ENCODE measurements at places on chromosomes 12 and 14.
A peak's percentile ranks its signal among the peaks of the same experiment; 100 is the strongest.

DNA sequence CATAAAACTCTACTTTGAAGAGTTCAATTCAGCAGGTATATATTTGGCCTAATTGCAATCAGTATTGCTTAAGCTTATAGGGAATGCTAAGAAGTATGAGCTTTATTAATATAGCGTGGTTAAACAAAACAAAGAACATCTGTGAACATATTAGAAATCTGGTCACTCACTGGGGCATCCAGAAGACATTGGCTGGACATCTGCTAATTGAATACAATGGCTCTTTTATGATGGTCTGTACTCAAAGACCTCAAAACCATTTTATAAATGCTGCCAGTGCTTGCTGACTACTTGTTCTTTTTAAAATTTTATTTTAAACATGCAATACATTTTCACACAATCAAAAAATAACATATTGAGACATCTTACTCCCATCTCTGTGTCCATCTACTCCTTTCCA, 173.0 kb downstream of the STXBP6 start:
- DNase-seq, result no peak

- no peak for DNase-seq
These were observed 30.0 kb downstream of the TUNAR start for GRCh38 chr14:95906591-95906990.

- DNase-seq, result peak; percentile 50
These were observed 795 bp downstream of the STAT6 start for GRCh38 chr12:57110104-57111030.

- peak; percentile 55 for DNase-seq
These were observed 1.3 kb downstream of the BAZ2A start for GRCh38 chr12:56628671-56629458.

DNA sequence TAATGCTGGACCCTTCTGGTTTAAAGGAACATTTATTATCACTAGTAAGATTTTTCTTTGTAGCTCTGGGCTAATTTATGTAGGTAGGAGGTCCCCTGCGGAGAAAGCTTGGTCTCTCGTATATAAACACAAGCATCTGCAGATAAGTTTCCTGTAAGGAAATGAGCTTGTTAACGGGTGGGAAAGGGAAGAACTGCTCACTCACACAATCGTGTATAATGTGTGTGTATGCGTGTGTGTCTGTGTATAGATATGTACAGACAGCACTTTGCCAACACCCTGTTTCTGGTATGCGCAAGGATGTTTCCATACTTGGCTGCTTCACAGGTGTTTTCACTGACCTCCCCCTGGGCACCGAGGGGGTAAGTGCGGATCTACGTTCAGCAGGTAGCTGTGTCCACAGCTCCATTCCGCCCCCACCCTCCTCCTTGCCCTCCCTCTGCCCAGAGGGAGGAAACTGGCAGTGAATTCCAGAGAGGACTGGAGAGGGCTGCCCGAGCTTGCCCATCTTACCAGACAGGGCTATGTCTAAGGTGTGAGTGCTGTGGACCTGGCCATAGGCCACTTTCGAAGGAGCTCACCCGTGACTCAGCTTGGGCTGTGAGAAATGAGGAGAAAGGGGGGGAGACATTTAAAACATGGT, 65.2 kb downstream of the NINJ2 start:
- DNase-seq, result no peak

DNA sequence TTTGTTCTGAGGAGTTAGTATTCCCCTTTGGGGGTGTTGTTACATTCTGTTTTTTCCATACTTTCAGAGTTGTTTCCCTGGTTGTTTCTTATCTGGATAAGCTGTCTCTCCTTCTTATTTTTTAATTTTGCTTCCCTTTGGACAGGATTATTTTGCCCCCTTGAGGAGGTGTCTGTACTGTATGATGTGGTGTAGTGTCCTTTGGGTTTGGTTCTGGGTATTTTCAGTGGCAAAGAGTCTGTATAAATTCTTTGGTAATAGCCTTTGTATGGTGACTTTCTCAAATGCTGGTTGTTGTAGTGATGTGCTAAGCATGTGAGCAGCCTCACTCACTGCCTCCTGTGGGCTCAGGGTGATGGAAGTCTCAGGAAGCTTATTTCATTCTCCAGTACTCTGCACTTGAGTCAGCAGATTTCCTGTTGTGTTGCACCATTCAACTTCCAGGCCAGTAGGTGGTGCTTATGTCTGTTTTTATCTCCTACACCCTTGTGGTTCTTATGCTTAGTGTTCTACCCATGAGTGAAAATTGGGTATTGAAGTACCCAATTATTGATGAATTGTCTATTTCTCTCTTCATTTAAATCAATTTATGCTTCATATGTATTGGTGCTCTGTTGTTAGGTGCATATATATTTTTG, 103.3 kb upstream of the PMCH start:
- DNase-seq, result no peak

GRCh38 chr12:107369679-107370078, 276.3 kb upstream of the CRY1 start:
- DNase-seq, result no peak

- peak; percentile 21 for DNase-seq
These were observed 175.8 kb downstream of the TTC8 start for GRCh38 chr14:89000007-89000942.

- DNase-seq, result no peak
These were observed 38.4 kb downstream of the AKAP3 start for GRCh38 chr12:4610481-4610880.

- no peak for DNase-seq
These were observed 327.5 kb upstream of the SLC16A7 start for GRCh38 chr12:59268295-59268809.

DNA sequence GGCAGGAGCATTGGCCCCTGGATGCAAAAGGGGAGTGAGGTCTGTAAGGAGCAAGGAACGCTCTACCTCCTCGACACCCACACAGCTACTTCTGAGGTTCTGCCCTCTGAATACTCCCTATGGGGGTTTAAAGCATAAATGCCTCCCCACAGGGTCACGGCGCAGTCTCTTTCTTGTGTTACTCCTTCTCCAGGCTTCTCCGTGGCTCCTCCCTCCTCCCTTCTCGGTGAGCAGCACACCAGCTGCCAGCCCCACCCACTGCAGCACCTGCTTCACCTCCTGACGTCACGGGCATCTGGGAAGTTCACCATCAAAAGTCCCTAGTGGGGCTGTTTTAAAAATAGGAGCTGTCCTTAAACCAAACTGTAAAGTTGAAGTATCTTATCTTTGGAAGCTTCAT, 67.3 kb downstream of the SPTB start:
- DNase-seq, result no peak

DNA sequence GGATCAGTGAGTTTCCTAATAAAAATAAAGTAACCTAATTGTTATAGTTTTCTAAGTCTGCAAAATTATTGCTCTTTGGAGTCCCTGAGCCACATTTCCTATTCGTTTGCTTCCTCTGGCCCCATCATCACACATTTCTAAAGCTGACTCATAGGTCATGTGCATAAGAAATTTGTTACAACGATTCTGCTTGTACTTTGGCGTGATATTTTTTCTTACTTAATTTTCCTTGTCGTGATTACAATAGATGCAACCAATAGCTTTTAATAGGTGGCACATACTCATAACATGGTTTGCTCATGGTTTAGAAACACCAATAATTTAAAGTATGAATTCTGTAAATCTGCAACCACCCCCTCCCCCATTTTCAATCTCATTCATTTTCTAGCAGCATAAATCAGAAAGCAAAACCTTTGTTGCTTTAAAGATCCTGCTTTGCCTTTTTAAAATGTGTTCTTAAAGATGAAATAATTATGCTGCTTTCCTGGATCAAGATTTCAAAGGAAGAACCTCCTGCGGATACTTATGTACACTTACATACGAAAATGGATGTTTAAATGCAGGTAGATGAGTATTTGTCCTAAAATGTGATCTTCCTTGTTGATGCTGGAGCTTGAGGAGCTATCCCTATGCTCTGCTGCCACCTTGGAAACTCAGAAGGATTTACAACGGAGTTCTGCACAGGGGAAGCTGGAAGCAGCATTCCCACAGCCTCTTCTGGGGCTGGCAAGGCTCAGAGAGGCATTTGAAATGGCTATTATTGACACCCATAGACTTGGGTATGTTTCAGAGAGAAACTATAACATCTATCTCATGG, 1.7 kb upstream of the FLRT2 start:
- peak; percentile 65 for DNase-seq

GRCh38 chr14:54337314-54337713, 59.5 kb upstream of the CDKN3 start:
- no peak for DNase-seq

- no peak for DNase-seq
These were observed 91.7 kb upstream of the BMP4 start for GRCh38 chr14:54048311-54048710.

All from SJSA1 (cell line).